Right atrium auricular region (tissue), 2 donors: ENCODE measurements at places on chromosomes 11 and 22. TPM values are rescaled to one million over a fixed set of nuclear protein-coding genes. Genes with fewer than 3 reads are reported as not detected.

- no peak overlapping the region for H3K27ac ChIP-seq
- H3K4me1 ChIP-seq, result no peaks in the 10 kb centered on the region
- H3K4me3 ChIP-seq, result no peak overlapping the region
- no peak for DNase-seq
Measured at GRCh38 chr11:34633990-34634693, 13.2 kb downstream of the EHF start.

The C11orf91 gene
- total RNA-seq, result not detected

The XKR3 gene
- not detected for total RNA-seq

DNA sequence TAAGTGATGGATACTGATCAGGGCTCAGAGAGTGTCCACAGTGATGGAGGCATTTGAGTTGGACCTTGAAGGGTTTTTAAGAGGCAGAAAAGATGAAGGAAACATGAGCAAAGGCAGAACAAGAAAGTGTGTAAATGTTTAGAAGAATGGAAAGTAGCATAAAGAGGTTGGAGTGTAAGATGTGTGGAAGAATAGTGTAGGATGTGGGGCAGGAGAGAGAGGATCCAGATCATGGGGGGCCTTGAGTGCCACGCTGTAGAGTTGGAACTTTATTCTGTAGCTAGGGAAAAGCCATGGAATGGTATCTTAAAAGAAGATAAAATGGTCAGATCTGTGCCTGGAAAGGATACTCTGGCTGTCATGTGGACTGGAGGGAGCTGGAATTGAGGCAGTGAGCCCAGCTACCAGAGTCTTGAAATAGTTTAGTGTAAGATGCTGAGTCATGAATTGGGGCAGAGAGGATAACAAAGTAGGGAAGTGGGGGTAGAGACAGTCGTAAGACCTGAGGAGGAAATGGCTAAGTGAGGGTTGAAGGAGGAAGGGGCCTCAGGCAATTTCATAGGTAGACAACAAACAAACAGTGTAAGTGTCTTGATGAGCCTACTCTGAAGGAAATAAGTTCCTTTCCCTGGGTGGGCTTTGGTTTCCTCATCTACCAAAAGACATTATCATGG is 6.7 kb downstream of the KCNE3 start:
- H3K27ac ChIP-seq, result peak overlapping the region; percentile 55
- no peaks in the 10 kb centered on the region for H3K4me1 ChIP-seq
- no peaks in the 10 kb centered on the region for H3K36me3 ChIP-seq
- peak; percentile 58 for DNase-seq

- H3K27ac ChIP-seq, result no peak overlapping the region
- H3K27me3 ChIP-seq, result no peaks in the 10 kb centered on the region
- no peak for DNase-seq
- no peaks in the 10 kb centered on the region for H3K4me1 ChIP-seq
- no peaks in the 10 kb centered on the region for H3K36me3 ChIP-seq
- no peak overlapping the region for H3K4me3 ChIP-seq
Measured at GRCh38 chr11:95365348-95365747, 134.3 kb upstream of the SESN3 start.

The C11orf87 gene
- not detected for total RNA-seq

DNA sequence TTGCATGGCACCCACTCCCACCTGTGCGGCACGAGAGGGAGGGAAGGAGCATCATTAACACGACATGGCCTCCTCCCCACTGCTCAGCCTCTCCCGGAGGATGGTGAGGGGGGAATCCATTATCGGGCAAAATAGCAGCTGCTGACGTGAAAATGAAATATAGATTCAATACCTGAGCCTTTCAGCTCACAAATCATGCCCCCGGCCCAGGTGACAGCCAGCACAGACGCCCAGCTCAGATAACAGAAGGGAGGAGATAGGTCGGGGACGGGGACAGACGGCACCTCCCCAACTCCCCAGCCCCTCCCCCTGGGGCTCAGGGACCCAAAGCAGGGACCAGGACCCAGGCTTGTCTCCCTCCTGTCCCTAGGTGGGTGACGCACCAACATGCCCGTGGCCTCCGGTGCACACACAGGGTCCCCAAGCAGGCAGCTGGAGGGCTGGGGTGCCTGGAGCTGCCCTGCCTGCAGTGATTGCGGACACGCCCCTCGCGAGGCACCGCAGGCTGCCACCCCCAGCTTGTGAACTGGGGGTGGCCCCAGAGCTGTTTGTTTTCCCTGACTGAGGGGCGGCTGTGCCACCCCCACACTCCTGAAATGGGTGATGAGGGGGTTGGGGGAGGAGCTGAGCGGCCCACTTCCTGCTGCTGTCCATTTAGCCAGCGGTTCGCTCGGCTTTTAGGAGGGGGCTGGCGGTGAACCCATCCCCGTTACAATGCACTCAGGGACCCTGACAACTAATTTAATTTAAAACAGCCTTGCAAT is 31.7 kb downstream of the FLRT1 start:
- no peak overlapping the region for H3K27ac ChIP-seq
- H3K27me3 ChIP-seq, result no peaks in the 10 kb centered on the region
- no peak for DNase-seq
- no peaks in the 10 kb centered on the region for H3K4me1 ChIP-seq
- H3K36me3 ChIP-seq, result no peaks in the 10 kb centered on the region
- H3K4me3 ChIP-seq, result no peak overlapping the region

The EHF gene
- 0.78 TPM for total RNA-seq

The ARFGAP3 gene
- total RNA-seq, result 27.4 TPM

DNA sequence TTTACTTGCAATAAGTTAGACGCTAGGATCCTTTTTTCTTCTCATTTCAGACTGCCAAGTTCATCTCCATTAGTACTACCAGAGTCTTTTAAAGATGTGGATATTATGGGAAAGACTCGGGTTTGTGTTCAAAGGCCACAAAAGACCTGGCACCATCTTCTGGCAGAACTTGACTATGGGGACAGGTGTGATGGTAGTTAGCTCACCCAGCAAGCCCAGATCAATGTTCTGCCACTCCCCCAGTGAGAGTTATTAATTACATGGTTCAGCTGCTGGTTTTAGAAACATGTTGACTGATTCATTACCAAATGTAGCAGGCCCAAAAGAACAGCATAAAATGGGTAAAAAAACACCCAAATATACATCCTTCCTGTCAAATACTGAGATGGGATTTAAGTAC is 333.5 kb upstream of the PITPNB start:
- no peaks in the 10 kb centered on the region for H3K36me3 ChIP-seq
- no peak overlapping the region for H3K4me3 ChIP-seq
- H3K27ac ChIP-seq, result no peak overlapping the region
- peaks cover 16% of the 10 kb centered on the region for H3K4me1 ChIP-seq
- no peaks in the 10 kb centered on the region for H3K27me3 ChIP-seq
- no peak for DNase-seq

- no peak overlapping the region for H3K27ac ChIP-seq
- H3K4me1 ChIP-seq, result no peaks in the 10 kb centered on the region
- no peaks in the 10 kb centered on the region for H3K36me3 ChIP-seq
- no peak overlapping the region for H3K4me3 ChIP-seq
- DNase-seq, result no peak
Measured at GRCh38 chr22:34973016-34973415, 92.9 kb upstream of the ISX start.

The IGF2 gene
- 43.2 TPM for total RNA-seq
